ENCODE measurements at places on chromosomes 5 and 9.

- no peak for DNase-seq
Measured at GRCh38 chr5:142637871-142638270, 48.0 kb downstream of the FGF1 start.

DNA sequence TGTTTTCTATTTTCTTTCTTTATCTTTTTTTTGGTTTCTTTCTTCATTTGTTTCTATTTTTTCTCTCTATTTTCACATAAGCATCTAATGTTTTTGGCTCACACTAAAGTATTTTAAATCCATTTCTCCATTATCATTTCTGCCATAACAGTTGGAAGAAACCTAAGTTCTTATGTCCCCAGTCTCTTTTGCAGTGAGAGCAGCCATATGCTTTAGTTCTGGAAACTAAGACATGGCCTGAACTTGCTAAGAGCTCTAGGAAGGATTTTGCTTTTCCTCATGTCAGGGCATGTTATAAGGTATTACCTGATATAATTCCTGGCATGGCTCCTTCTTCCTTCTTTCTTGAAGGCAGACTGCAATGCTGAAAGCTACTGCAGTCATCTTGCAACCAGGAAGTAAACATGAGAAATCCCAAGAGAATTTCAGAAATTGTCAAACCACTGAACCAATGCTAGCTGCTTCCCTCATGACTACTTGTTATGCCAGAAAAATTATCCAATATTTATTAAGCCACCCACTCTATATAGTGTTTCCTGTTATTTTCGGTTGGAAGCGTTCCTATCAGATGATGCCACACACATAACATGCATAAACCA is 171.1 kb downstream of the TAF11L14 start:
- DNase-seq = no peak

DNA sequence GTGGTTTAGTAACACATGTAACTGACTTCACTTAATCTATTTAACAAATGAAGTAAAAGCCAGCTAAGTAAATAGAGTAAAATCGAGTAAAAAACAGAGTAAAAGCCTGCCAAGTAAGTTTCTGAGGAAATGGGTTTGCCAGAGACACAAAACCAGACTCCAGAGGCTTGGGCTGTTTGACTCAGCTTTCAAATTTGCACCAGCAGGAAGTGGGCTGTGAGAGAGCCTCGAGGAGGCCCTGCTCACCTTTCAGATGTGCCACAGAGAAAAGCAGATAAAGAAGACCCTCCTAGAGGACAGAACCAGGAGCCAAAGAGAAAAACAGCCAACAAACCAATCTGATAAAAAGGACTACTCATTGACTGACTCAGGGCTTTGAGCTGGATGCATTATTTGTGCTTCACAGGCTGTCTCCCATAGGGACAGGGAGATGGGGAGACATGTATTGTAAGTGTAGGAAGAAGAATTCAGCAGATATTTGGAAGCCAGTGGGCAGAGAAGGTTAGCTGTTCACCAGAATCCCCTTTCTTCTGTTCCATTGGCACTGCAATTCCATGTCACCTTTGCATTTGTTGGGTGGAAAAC is 14.4 kb upstream of the AMACR start:
- DNase-seq = no peak

GRCh38 chr9:81387360-81388106 is 301.8 kb downstream of the TLE1 start:
- DNase-seq = no peak

- no peak for DNase-seq
Measured at GRCh38 chr9:95055334-95055850, 262.1 kb downstream of the FANCC start.

GRCh38 chr9:107721705-107722245 is 232.2 kb upstream of the KLF4 start:
- DNase-seq = no peak

DNA sequence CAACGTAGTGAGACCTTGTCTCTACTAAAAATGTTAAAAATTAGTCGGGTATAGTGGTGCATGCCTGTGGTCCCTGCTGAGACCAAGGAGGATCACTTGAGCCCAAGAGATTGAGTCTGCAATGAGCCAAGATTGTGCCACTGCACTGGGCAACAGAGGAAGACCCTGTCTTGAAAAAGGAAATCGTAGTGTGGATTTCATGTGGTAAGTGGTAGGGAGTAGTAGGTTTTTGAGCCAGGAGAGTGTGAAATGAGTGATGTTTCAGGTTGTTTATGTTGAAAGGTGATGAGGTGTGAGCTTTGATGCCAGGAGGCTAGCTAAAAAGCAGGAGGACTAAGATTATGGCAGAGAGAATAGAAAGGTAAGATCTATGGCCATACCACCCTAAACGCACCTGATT is 5.9 kb downstream of the MATR3 start:
- no peak for DNase-seq

DNA sequence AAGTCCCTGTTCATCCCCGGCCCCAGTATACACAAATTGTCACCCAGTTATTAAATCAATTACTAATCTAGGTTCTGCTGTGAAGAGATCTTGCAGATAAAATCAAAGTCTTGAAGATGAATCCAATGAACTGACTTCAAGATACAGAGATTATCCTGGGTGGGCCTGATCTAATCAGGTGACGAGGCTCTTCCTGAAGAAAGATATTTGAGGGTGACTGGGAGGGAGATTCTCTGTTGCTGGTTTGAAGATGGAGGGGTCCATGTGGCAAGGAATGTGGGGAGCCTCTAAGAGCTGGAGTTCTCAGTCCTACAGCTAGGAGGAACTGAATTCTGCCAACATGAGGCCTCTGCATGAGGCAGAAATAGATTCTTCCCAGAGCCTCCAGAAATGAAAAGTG is 36.1 kb upstream of the ICE1 start:
- DNase-seq = no peak

- DNase-seq = no peak
Measured at GRCh38 chr5:134462761-134463160, 51.1 kb upstream of the CDKN2AIPNL start.

- no peak for DNase-seq
Measured at GRCh38 chr5:132295505-132296411, 1.6 kb downstream of the SLC22A4 start.

- DNase-seq = no peak
Measured at GRCh38 chr5:20445326-20445860, 457.4 kb upstream of the CDH18 start.

DNA sequence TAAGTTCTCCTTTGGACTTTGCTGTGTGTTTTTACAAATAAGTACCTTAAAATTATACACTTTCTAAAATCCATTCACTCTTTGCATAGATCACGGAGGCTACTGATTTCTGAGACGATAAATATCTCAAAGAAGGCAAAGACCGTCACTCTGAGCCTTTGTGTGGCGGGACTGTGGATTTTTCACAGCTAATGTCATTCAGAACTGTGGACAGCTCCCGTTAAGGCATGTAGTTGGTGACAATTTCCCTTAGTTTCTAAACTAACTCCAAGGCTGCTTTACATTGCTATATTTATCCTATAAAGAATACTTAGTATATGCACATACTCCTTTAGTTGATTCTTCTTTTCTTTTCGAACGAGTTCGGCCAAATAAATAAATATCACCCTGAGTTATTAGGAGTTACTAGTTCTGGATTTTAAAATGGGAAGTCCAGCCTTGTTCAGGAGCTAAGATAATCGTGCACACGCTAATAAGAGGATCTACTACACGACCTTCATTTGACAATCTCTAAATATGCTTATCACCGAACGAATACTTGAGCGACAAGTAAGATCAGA is 1.8 kb downstream of the HCN1 start:
- DNase-seq = no peak

- DNase-seq = no peak
Measured at GRCh38 chr9:78680196-78680595, 383.3 kb downstream of the PSAT1 start.

DNA sequence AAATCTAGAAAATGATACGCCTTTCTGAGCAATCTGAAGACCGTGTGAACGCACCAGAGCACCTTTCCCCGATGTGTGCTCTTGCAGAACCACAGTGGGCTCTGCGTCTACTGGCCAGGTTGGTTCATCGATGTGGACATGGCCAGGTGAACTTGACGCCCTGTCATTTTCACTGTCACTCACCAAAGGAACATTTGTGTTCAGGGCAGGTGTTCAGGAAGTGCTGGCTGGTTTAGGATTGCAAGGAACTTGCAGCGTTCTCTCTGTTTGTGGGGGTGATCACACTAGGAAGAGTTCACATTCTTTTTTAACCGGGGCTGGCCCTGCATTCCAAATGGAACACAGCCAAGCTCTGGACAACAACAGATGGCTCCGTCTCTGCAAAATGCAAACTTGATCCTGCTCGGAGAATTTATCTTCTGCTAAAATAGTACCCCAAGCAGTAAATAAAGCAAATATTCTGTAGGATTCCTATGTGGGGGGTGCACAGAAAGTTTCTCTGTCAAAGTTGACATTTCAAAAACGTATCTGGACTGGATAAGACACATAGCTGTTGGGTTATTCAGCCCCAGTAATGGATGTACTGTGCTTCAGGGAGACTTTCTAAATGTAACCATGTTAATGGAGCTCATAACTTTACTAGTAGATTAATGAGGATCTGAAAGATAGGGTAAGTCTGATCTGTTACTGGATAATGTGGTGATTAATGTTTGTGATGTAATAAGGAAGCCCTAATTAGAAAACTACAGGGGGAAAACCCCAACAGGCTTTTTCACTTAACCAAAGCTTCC is 45.7 kb upstream of the FANCC start:
- no peak for DNase-seq

DNA sequence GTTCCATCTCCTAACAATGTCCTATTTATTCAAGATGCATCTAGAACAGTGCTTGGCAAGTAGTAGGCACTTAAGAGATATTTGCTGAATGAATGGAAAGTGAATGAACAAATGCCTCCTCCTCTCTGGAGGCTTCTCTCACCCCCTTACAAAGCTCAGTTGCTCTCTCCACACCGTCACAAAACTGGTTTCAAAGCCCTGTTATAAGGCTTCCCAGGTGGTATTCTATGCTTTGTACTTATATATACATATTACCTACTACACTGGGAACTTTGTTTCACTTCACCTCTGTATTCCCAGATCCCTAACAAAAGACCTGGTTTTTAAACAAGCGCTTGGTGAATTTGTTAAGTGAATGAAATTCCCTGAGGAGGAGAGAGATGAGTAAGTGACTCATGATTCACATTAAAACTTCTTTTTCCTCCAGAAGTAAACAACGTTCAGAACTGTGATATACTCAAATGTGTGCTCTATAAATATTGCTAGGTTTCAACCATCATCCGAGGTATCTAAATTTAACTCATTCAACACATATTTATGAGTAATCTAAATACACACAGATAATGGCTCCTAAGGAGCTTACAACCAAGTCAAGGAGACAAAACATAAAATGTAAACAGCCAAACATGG is 36.0 kb downstream of the DENND1A start:
- DNase-seq = no peak

DNA sequence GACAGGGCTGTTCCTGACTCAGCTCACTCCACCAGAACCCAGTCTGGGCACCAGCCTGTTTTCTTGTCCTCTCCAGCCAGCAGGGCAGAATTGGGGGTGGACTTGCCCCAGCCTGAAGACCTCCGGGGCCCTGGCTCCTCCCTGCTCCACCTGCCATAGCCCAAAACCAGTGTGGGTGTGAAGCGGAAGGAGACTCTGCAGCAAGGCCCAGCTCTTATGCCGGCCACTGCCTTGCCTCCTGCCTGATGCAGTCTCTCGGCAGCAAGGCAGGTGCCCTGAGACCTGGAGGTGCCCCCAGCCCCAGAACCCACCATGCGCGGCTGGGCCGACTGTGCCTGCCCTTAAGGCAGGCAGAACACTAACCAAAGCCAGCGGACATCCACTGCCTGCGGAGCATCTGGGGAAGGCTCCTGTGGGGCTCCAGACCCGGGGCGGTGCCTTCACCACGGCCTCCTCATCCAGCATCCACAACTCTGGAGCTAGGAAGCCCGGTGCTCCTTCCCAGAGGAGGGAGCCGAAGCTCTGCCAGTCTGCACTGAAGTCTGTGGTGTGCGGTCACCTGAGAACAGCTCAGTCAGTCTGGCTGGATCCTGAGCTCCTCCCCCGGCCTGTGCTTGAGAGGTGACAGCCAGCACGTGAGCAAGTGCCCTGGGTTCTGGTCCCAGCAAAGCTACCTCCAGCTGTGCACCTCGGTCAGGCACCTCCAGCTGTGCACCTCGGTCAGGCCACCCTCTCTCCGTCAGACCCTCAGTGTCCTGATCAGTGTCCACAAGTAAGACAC is 116.7 kb downstream of the ADAMTS2 start:
- DNase-seq = no peak

- DNase-seq = no peak
Measured at GRCh38 chr9:96152550-96152949, 149.4 kb downstream of the HSD17B3 start.

GRCh38 chr5:36089989-36090388 is 23.3 kb upstream of the UGT3A2 start:
- DNase-seq = no peak

- DNase-seq = no peak
Measured at GRCh38 chr5:64637144-64637543, 53.2 kb upstream of the SHISAL2B start.

GRCh38 chr5:139243425-139243970 is 45.3 kb upstream of the SIL1 start:
- no peak for DNase-seq

DNA sequence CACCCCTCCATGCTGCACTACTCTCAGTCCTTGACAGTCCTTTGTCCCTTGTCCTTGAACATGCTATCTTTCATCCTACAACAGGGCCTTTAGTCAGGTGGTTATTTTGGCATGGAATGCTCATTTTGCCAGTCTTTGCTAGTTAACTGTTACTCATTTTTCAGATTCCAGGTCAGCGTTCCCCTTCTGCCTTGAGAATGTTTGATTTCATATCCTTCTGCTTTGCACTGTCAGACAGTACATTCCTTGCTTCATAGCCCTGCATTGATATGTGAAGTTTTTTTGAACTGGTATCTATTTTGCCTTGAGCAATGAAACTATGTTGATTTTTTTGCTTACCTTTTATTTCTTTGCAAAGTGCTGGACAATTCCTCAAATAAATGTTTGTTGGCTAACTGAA is 638.2 kb upstream of the SEMA6A start:
- DNase-seq = no peak

DNA sequence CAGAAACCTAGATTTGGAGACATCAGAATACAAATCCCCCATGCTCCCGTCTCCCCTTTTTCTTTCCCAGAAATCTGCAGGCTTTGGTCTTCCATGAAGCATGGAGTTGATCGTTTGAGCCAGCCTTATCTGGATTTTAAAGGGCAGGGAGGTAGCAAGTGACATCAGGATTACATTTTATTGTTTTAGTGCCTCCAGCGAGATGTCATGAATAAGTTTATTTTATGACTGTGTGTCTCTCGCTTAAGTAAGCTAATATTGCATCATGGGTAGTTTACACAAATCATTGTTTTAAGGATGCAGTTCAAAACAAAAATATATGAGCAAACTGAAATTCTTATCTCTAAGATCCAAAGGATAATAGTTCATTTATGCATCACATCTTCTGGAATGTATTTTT is 50.7 kb upstream of the TNFSF8 start:
- DNase-seq = no peak

- DNase-seq = no peak
Measured at GRCh38 chr5:80540691-80541090, 29.4 kb downstream of the ANKRD34B start.

- DNase-seq = no peak
Measured at GRCh38 chr5:157608972-157609565, 33.5 kb upstream of the ADAM19 start.

GRCh38 chr9:6833518-6834192 is 75.9 kb downstream of the KDM4C start:
- DNase-seq = peak; percentile 13
